ENCODE measurements at places on chromosomes 7 and 10. TPM values are rescaled to one million over a fixed set of nuclear protein-coding genes. Genes with fewer than 3 reads are reported as not detected.

The GIGYF1 gene
- 12.0 TPM for total RNA-seq

The MAP3K8 gene
- total RNA-seq: 16.7 TPM

The BTAF1 gene
- total RNA-seq: 35.5 TPM

The PIP gene
- not detected for total RNA-seq

The GNAT3 gene
- not detected for total RNA-seq

The PFKP gene
- 12.5 TPM for total RNA-seq

The TDRD1 gene
- 0.52 TPM for total RNA-seq

The NAT16 gene
- not detected for total RNA-seq
